Left cardiac atrium (tissue), 4 donors: ENCODE measurements at places on chromosomes 5 and 9. TPM values are rescaled to one million over a fixed set of nuclear protein-coding genes. Genes with fewer than 3 reads are reported as not detected.

Gene LCN15
- total RNA-seq, result 0.41 TPM

Gene PCDHA12
- 0.34 TPM for total RNA-seq

Gene TXNDC8
- not detected for total RNA-seq

Gene CMBL
- 39.5 TPM for total RNA-seq

- no peak for DNase-seq
Observed at GRCh38 chr5:126852091-126852571, 75.2 kb downstream of the LMNB1 start.

GRCh38 chr5:173869316-173869715 lies 18.8 kb upstream of the CPEB4 start:
- no peak for DNase-seq

Gene SPAAR
- total RNA-seq, result 7.6 TPM

DNA sequence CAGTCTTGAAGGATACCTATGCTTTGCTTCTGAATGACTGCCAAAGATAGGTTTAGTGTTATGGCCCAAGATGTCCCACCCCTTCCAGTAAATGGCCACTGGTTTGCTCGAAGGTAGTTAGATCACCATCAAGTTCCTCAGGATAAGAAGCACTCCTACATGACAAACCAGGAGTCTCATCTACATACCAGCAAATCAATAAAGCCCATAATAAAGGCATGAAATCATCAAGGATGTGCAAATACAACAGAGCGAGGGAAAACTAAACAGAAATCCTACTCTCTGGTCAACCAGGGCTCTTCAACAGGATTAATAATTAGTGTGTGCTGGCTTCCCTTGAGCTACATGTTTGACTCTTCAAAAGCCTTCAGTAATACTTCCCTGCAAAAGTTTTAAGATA lies 141.0 kb downstream of the LHFPL2 start:
- no peak for DNase-seq

GRCh38 chr5:24747327-24747726 lies 102.5 kb upstream of the CDH10 start:
- no peak for DNase-seq

- peak; percentile 26 for DNase-seq
Observed at GRCh38 chr5:30401479-30402058, 791.9 kb upstream of the CDH6 start.

Gene CTXN3
- not detected for total RNA-seq

DNA sequence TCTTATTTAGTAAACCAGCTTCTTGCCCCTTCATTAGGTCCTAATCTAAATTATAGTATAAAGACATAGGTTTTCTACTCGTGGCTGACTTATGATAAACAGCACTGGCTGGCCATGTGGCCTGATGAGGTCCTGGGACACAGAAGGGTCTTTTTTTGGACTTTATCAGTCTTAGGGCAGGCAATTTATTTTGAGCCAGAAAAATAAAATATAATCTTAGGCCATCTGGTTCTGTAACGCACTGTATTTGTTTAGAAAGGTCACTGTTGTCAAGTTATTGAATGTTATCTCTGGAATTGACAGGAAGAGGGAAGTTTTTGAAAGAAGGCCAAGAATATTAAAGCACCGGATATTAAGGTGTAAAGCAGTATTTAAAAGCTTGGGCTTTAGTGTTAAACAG lies 53.9 kb downstream of the RFX3 start:
- DNase-seq, result no peak

- DNase-seq, result no peak
Observed at GRCh38 chr5:39835371-39835770, 410.6 kb upstream of the DAB2 start.

- DNase-seq, result no peak
Observed at GRCh38 chr5:65061250-65061973, 292.7 kb downstream of the CWC27 start.

DNA sequence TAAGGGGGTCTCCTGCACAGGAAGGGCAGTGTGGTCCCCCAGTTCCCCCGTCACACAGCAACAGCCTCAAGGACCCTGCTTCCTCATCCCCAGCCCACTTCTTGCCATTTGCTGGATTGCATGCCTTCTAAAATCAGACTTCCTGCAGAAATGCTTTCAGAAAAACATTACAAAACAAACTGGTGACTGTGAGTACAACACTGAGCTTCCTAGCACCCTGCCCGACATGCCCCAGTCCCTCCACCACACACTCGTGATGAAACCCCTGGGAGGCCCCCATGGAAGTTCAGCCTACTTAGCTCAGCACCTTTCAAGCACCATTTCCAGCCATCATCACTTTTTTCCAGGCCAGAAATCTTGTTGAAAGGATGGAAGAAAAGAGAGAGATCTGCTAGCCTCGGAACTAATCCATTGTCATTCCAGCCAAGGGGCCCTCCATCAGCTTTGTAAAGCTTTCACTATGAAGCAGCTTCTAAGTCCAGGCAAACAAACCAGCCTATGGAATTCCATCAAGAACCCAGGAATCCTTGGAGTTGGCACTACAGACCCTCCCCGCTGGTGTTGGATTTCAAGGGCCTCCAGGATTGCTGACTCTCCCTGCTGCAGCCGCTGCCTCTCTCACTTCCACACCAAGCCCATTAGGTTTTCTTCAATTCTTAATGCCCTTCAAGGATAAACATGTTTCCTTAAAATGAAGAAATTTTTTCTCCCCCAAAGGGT lies 114.6 kb downstream of the C5orf15 start:
- DNase-seq, result no peak

DNA sequence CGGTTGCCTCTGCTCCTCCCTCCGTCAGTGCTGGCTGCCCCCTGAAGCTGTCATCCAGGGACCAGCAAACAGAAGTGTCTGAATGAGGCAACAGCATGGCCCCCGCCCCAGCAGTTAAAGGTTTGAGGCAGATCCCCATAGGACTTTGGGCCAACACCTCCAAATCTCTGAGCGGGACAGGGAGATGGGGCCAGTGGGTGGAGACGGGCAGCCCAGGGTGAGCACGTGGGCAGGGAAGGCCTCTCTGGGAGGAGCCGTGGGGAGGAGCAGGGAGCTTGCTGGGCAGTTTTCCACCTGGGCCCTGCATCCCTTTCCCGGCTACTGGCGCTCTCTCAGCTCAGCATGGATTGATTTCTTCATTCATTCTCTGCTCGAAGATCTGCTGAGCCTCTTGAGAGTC lies 39.1 kb upstream of the NOTCH1 start:
- no peak for DNase-seq

Gene TEX48
- not detected for total RNA-seq

- no peak for DNase-seq
Observed at GRCh38 chr9:130307667-130307943, 42.0 kb downstream of the HMCN2 start.

- no peak for DNase-seq
Observed at GRCh38 chr5:136062366-136063274, 33.8 kb downstream of the TGFBI start.
